ENCODE measurements at places on chromosomes 4 and X.

GRCh38 chr4:7518871-7519637, 84.3 kb upstream of the PSAPL1 start:
- no peak for DNase-seq

- no peak for DNase-seq
Observed at GRCh38 chr4:138835832-138836533, 179.6 kb upstream of the NOCT start.

- DNase-seq = no peak
Observed at GRCh38 chr4:59838236-59838635, 1361.9 kb upstream of the ADGRL3 start.

DNA sequence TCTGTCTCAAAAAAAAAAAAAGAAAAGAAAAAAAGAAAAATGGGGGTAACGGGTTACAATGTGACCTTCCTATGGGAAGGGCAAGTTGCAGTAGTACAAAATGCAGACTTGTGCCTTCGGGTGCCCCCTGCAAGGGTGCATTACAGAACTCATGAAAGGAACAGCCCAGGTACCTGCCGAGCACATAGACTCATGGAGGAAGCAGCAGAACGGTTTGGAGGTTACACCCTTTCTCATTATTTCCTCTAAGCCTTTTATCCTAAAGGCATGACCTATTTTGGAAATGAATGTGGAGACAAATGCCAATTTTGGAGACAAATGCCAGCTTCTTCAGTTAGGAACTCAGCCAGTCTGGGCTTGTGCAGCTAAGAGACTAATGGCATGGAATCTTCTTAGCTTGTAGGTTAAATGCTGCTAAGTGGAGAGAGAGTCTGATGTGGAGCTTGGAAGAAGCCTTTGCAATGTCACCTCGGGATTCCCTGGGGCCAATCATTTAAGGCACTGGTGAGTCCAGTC, 44.1 kb upstream of the PRKX start:
- DNase-seq = no peak

DNA sequence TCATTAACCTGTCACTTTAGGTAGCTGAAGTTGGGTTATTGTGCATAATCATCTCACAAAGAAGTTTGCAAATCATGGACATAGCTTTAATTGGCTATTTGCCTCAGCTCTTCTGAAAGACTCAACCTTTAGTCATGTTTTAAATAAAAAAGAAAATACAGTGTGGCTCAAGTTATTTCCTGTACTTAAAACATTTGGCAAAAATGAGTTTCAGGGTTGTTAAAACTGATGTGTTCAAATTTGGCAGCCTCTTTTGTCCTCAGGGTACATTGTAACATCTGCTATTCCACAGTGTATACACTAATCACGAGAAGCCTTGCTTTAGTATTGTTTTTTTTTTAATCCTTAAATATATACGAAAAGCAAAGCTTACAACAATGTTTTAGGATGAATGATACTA, 31.5 kb upstream of the HPGD start:
- DNase-seq = no peak

DNA sequence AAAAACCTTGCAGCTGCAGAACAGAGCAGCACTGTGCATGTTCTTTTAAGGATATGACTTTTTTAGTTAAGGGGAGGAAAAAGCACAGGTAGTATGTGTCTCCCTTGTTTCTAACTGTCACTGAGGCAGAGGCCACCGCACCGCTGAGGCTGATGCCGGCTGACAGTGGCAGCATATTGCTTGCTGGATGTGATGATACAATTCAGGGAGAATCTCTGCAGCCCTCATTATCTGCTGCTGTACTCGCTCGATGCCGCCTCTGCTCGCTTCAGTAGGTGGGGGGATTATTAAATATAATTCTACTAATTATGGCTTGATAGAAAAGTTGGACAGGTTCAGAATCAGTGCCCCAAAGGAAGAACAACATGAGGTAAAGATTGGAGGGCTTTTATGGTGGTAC, 378.8 kb upstream of the NOCT start:
- no peak for DNase-seq

Measured in stimulated activated CD4-positive, alpha-beta T cell treated with anti-CD3 and anti-CD28 coated beads, Interleukin-1b, Interleukin-23, amount 100 ng/mL, for 1 hour (primary cell).